ENCODE measurements at places on chromosomes 7 and 10. TPM values are rescaled to one million over a fixed set of nuclear protein-coding genes. Genes with fewer than 3 reads are reported as not detected.

Gene FEZF1
- not detected for total RNA-seq

DNA sequence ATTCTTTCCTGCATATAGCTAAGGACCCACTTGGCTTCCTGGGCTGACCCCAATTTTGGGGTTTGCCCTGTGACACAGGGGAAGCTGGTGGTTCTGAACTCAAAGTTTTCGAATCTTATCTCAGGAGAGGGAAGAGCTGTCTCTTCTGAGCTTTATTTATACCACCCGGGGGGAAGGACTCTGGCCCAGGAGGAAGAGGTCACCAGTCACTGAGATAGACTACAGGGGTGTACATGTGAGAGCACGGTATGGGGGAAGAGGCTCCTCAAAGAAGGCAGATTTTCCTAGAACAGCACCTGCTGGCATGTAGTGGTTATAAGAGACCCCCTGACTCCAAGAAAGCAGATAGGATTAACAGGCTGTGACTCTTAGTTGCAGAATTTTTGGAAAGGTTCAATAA lies 101.8 kb upstream of the ELMO1 start:
- no peak overlapping the region for H3K27ac ChIP-seq
- DNase-seq: no peak
- H3K4me1 ChIP-seq: peaks cover 5% of the 10 kb centered on the region
- no peak overlapping the region for H3K4me3 ChIP-seq

DNA sequence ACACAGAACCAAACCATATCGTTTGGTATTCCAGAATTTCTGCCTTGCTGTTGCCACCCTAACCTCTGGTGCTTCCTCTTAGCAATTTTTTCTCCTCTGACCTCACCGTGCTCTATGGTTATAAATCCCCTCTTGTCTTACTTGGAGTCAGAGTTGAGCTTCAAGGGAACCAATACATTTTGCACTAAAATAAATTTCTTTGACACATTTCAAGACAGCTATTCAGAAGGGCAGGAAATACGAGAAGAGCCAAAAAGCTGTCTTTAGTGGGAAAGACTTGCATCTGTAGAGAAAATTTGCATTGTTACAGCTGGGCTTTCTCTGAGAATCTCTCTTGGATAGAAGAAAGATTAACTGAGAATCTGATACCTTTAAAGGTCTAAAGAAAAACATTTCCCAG lies 14.5 kb upstream of the AKR1C2 start:
- DNase-seq: no peak
- no peak overlapping the region for H3K4me3 ChIP-seq
- no peak overlapping the region for H3K27ac ChIP-seq
- H3K36me3 ChIP-seq: no peaks in the 10 kb centered on the region
- peaks cover 11% of the 10 kb centered on the region for H3K4me1 ChIP-seq

GRCh38 chr10:96271016-96271815 lies at the start of gene BLNK:
Gene BLNK, minus strand, starts transcription at chr10:96271569. Its CDS starts 171 bp downstream, at chr10:96271398.
- H3K27me3 ChIP-seq: peaks cover 4% of the 10 kb centered on the region
- H3K4me1 ChIP-seq: no peaks in the 10 kb centered on the region
- no peak within 1 kb of the TSS for H3K4me3 ChIP-seq
- no peak within 1 kb of the TSS for H3K27ac ChIP-seq
- no peaks in the 10 kb centered on the region for H3K36me3 ChIP-seq

- no peaks in the 10 kb centered on the region for H3K27me3 ChIP-seq
- no peak overlapping the region for H3K27ac ChIP-seq
- no peak overlapping the region for H3K4me3 ChIP-seq
- no peaks in the 10 kb centered on the region for H3K36me3 ChIP-seq
- DNase-seq: peak; percentile 41
Observed at GRCh38 chr10:102673819-102674511, 29.7 kb downstream of the TRIM8 start.

Gene LIPK
- not detected for total RNA-seq

DNA sequence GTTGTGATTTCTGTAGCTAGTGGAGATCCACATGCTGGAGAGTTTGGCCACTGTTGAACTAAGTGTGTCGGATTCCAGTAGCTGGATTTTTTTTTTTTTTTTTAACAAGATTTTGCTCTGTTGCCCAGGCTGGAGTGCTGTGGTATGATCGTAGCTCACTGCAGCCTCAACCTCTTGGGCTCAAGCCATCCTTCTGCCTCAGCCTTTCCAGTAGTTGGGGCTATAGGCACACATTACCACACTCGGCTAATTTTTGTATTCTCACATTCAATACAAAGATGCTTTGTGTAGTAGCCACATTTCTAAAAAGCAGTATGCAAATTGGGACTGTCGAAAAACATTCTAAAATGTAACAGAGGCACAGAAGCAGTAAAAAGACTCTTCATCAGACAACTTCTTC lies 63.5 kb downstream of the RABGEF1 start:
- DNase-seq: no peak
- no peak overlapping the region for H3K4me3 ChIP-seq
- no peaks in the 10 kb centered on the region for H3K27me3 ChIP-seq
- no peak overlapping the region for H3K27ac ChIP-seq
- peaks cover 34% of the 10 kb centered on the region for H3K36me3 ChIP-seq
- no peaks in the 10 kb centered on the region for H3K4me1 ChIP-seq

Gene CYP3A7
- not detected for total RNA-seq

Gene SYT15B
- 0.18 TPM for total RNA-seq

Gene ZNF746
- total RNA-seq: 20.8 TPM

DNA sequence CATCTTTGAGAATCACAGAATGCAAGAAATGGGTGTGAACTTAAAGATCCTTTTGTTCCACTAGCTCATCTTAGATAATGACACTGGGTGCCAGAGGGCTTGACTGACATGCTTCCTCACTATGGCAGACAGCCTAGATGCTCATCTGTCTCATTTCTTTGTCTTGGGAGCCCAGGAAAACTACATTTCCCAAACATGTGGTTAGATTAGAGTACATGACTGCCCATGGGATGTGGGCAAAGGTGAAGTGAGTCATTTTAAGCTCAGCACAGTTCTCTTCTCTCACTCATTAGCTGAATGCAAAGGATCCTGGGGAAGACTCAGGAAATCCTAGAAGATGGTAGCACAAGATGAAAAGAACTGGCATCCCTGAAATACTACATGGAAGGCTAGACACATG lies 32.5 kb upstream of the TBX20 start:
- H3K27me3 ChIP-seq: no peaks in the 10 kb centered on the region
- DNase-seq: no peak
- no peak overlapping the region for H3K4me3 ChIP-seq
- no peaks in the 10 kb centered on the region for H3K4me1 ChIP-seq

- no peaks in the 10 kb centered on the region for H3K36me3 ChIP-seq
- H3K4me3 ChIP-seq: no peak overlapping the region
- H3K4me1 ChIP-seq: peaks cover 21% of the 10 kb centered on the region
- DNase-seq: peak; percentile 55
Observed at GRCh38 chr7:1176891-1177373, 16.9 kb upstream of the ZFAND2A start.

Gene GRB10
- total RNA-seq: 243 TPM

Gene KCTD7
- total RNA-seq: 8.7 TPM

Gene TASOR2
- 48.9 TPM for total RNA-seq

GRCh38 chr7:47195641-47196040 lies 386.3 kb downstream of the TNS3 start:
- DNase-seq: no peak
- no peaks in the 10 kb centered on the region for H3K4me1 ChIP-seq
- no peaks in the 10 kb centered on the region for H3K36me3 ChIP-seq
- no peak overlapping the region for H3K4me3 ChIP-seq

GRCh38 chr10:104255311-104255981 lies 754 bp downstream of the GSTO1 start:
- peaks cover 8% of the 10 kb centered on the region for H3K36me3 ChIP-seq
- no peaks in the 10 kb centered on the region for H3K27me3 ChIP-seq
- H3K4me1 ChIP-seq: peaks cover 51% of the 10 kb centered on the region
- DNase-seq: peak; percentile 94
- peak overlapping the region; percentile 99 for H3K27ac ChIP-seq

- H3K27me3 ChIP-seq: no peaks in the 10 kb centered on the region
- H3K27ac ChIP-seq: no peak overlapping the region
- no peaks in the 10 kb centered on the region for H3K36me3 ChIP-seq
- H3K4me3 ChIP-seq: no peak overlapping the region
- DNase-seq: no peak
- H3K4me1 ChIP-seq: no peaks in the 10 kb centered on the region
Observed at GRCh38 chr10:5840314-5841307, 27.4 kb upstream of the GDI2 start.

GRCh38 chr10:120641695-120642094 lies 184.7 kb downstream of the PLPP4 start:
- peak; percentile 97 for DNase-seq
- no peaks in the 10 kb centered on the region for H3K27me3 ChIP-seq
- H3K4me3 ChIP-seq: no peak overlapping the region
- H3K4me1 ChIP-seq: peaks cover 33% of the 10 kb centered on the region

- no peaks in the 10 kb centered on the region for H3K36me3 ChIP-seq
- H3K27me3 ChIP-seq: no peaks in the 10 kb centered on the region
- no peak overlapping the region for H3K4me3 ChIP-seq
- peaks cover 28% of the 10 kb centered on the region for H3K4me1 ChIP-seq
Observed at GRCh38 chr10:16987206-16987621, 142.4 kb downstream of the CUBN start.

- no peak for DNase-seq
- no peaks in the 10 kb centered on the region for H3K27me3 ChIP-seq
- no peak overlapping the region for H3K27ac ChIP-seq
Observed at GRCh38 chr7:27663989-27664331, 1.3 kb upstream of the HIBADH start.

- no peaks in the 10 kb centered on the region for H3K27me3 ChIP-seq
- no peak for DNase-seq
- no peaks in the 10 kb centered on the region for H3K36me3 ChIP-seq
- no peak overlapping the region for H3K27ac ChIP-seq
- no peak overlapping the region for H3K4me3 ChIP-seq
Observed at GRCh38 chr10:50469288-50469687, 154.5 kb downstream of the SGMS1 start.

- no peak overlapping the region for H3K27ac ChIP-seq
- no peak overlapping the region for H3K4me3 ChIP-seq
- H3K4me1 ChIP-seq: no peaks in the 10 kb centered on the region
- H3K27me3 ChIP-seq: no peaks in the 10 kb centered on the region
- no peak for DNase-seq
- H3K36me3 ChIP-seq: no peaks in the 10 kb centered on the region
Observed at GRCh38 chr10:132910901-132911785, 31.2 kb downstream of the CFAP46 start.

- H3K4me3 ChIP-seq: no peak overlapping the region
- no peaks in the 10 kb centered on the region for H3K27me3 ChIP-seq
- DNase-seq: no peak
- H3K4me1 ChIP-seq: peaks cover 10% of the 10 kb centered on the region
- no peak overlapping the region for H3K27ac ChIP-seq
Observed at GRCh38 chr7:79590916-79591623, 137.6 kb upstream of the MAGI2 start.

DNA sequence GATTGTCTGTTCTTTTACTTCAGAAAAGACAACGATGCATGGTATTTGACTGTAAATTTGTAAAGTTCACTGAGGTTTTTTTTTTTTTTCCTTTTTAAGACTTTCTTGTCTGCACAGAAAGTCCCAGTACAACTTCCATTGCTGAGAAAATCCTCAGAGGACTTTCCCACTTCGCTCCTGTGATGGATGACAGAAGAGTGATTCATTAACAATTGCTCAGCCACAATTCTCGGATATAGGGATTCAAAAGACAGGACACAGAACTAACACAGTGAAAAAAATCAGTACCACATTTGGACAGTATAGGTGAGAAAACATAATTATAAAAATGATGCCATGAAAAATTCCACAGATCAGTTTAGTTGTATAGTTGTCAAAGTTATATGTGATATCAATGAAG lies 48.0 kb downstream of the SEC23IP start:
- H3K4me3 ChIP-seq: no peak overlapping the region
- DNase-seq: peak; percentile 70
- H3K27me3 ChIP-seq: no peaks in the 10 kb centered on the region
- no peak overlapping the region for H3K27ac ChIP-seq
- no peaks in the 10 kb centered on the region for H3K4me1 ChIP-seq

Gene PPP3CB
- total RNA-seq: 30.4 TPM

DNA sequence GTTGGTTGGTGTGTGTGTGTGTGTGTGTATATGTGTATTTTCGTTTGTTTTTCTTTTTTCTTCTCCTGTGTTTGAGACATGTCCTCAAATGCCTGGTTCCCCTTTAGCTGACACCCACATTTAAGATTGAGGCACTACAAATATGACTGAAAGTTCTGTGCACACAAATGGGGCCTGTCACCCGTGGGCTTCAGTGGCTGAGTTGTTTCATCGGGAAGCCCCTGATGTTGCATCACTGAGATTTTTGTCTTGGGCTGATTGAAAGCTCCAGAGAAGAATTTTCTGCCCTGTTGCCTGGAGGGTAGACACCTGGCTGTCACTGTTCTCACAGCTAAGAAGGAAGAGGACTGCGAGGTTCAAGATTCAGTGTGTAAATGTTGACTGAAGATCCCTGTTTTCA lies 283.8 kb upstream of the C7orf33 start:
- DNase-seq: no peak
- H3K27ac ChIP-seq: no peak overlapping the region
- H3K4me3 ChIP-seq: no peak overlapping the region
- no peaks in the 10 kb centered on the region for H3K27me3 ChIP-seq
- H3K36me3 ChIP-seq: no peaks in the 10 kb centered on the region

DNA sequence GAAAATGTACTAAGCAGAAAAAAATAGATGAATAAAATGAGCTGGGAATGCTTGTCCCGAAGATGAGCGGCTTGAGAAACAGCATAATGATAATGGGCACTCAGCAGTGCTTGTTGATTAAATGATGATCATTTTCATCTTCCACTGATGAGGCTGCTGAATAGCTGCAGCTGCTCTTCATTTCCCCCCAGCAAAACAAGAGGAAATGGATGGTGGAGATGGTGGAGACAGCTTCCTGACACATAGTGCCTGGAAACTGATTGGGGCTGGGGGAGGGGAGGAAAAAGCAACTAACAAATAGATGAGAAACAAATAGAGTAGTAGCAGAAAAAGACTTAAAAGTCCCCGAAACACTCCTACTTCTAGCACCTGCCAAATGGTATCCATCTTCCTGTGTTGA lies 41.4 kb downstream of the MRC1 start:
- no peaks in the 10 kb centered on the region for H3K27me3 ChIP-seq
- H3K27ac ChIP-seq: no peak overlapping the region
- DNase-seq: no peak
- no peaks in the 10 kb centered on the region for H3K36me3 ChIP-seq
- no peak overlapping the region for H3K4me3 ChIP-seq

- no peak overlapping the region for H3K4me3 ChIP-seq
- H3K27ac ChIP-seq: no peak overlapping the region
- no peaks in the 10 kb centered on the region for H3K36me3 ChIP-seq
- H3K4me1 ChIP-seq: no peaks in the 10 kb centered on the region
- no peak for DNase-seq
- H3K27me3 ChIP-seq: no peaks in the 10 kb centered on the region
Observed at GRCh38 chr7:130296221-130296951, 3.4 kb downstream of the CPA4 start.

- no peak for DNase-seq
- no peak overlapping the region for H3K4me3 ChIP-seq
- H3K36me3 ChIP-seq: no peaks in the 10 kb centered on the region
- H3K27me3 ChIP-seq: peaks cover 14% of the 10 kb centered on the region
- no peak overlapping the region for H3K27ac ChIP-seq
- H3K4me1 ChIP-seq: no peaks in the 10 kb centered on the region
Observed at GRCh38 chr7:128889121-128889520, 21.4 kb downstream of the KCP start.

Gene CHST3
- 11.5 TPM for total RNA-seq

Gene BTBD16
- 0.78 TPM for total RNA-seq

Measured in endothelial cell of umbilical vein (primary cell).